ENCODE measurements at places on chromosomes 7 and 10. TPM values are rescaled to one million over a fixed set of nuclear protein-coding genes. Genes with fewer than 3 reads are reported as not detected.

Gene CC2D2B
- total RNA-seq = 2.9 TPM

Gene ANKRD30A
- total RNA-seq = not detected

Gene VIM
- 477 TPM for total RNA-seq

Gene HOXA11
- not detected for total RNA-seq

Gene ASB10
- total RNA-seq = not detected

Gene C10orf90
- total RNA-seq = 0.20 TPM

Gene TMEM196
- total RNA-seq = not detected

Gene MBLAC1
- total RNA-seq = 4.3 TPM

Gene FAM25A
- not detected for total RNA-seq

Gene MBL2
- 0.12 TPM for total RNA-seq

GRCh38 chr7:3204526-3204925 lies 96.5 kb upstream of the SDK1 start:
- DNase-seq = no peak

DNA sequence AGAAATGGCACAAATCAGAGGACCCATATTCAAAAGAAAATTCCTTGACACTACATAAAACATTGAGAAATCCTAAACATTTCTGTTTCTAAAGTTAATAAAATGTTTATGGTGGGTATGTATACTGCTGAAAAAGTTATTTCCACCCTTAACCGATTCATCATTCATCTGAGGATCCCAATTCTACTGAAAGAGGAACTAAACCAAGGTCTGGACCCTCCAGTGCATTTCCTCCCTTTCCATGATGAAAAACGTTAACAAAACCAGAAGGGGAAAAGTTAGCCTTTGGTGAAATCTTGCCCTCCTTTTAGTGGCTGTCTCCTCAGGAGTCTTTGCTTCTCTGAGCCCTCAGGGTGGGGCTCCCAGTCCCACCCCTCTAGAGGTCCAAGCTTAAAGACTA lies 144.5 kb upstream of the ASAH2 start:
- DNase-seq = no peak

DNA sequence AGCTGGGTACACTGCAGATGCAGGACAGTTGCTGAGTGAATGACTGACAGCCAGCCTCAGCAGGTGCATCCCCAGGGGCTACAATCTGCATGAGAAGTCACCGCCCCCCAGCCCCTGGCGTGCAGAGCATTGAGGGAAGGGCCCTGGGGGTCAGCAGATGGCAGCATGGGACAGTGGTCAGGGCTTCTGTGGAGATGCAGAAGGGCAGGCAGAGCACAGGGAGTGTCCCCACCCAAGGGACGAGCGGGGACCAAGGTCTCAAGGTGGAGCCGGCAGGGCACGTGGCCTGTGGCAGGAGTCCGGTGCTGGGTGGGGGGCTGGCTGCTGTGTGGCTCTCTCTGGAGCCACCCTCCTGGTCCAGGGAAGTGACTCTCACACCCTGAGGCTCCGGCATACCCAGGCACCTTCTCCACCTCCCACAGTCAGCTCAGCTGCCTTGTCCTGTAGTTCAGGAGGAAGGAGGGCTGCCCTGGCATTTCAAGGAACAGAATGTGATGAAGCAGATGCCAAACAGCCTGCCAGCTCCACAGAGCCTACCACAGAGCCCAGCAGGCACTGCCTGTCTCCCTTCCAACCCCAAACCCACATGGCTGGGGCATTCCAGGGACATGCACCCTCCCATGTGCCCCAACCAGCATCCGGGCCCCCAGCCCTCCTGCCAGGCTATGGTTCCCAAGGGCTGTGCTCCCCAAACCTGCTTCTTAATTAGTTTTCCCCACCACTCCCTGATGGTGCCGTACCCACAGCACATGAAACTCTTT lies 114.5 kb downstream of the TMEM130 start:
- DNase-seq = no peak

DNA sequence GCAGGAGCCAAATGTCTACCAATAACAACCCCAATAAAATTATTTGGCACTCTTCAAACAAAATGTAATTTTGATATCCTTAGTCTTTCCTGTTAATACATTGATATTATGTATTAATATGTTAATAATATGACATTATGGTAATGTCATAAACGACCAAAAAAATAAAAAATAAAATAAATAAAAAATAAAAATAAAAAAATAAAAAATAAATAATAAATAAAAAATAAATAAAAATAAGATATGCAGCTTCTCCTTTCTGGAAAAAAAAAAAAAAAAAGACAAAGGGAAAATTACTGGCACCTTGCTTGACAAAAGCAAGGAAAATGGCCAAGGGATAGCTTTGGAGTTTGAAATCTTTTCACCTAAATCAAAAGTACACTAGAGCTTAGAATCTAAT lies 168.5 kb downstream of the PPP1R17 start:
- DNase-seq = no peak

- DNase-seq = no peak
Measured at GRCh38 chr7:130872756-130873448, 138.9 kb upstream of the KLF14 start.

DNA sequence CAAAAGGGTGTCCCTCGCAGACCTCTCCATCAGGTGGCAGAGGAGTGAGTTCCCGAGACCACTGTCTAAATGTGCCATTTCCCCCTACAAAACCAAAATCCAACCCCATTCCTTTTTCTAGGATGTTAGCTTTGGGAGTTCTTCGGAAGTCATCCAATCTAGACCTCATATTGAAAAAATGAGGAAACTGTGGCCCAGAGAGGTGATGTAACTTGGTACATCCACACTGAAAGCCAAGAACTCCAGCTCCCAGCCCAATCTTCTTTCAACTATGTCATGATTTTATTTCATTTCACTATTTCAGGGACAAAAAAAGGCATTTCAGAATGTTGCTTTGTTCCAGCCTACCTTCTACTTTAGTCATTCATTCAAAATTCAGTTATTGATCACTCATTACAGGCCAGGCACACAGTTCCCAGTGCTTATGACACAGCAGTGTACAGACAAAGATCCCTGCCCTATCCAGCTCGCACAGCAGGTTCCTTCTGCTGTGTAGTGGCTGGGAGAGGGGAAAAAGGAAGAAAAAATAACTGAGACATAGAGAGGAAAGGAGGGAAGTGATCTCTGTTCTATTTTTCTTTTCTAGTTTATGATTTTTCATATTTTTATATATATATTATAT lies 35.8 kb downstream of the SCRN1 start:
- DNase-seq = no peak

- DNase-seq = no peak
Measured at GRCh38 chr7:80309971-80310549, 175.4 kb downstream of the GNAI1 start.

- no peak for DNase-seq
Measured at GRCh38 chr7:159076333-159076732, 68.3 kb downstream of the VIPR2 start.

DNA sequence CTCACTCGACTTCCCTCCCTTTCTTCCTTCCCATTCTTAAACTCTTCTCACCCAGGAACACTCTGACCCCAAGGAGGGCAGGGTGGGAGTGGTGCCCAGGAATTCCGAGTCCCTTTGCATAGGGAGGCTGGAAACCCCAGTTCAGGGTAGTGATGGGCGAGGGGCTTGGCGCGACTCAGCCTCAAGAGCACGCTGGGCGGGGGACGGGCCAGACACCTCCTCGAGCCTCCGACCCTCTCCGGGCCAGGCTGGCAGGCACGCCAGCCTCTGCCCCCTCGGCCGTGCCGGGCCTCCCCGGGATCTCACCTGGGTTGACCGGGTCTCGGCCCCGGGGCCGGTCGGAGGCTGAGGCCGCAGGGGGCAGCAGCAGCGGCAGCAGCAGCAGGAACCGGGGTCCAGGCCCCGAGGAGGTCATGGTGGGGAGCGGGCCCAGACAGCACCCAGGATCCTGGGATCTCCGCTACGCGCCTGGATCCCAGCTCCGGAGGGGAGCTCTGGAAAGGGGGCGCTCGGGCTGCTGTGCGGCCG lies 457 bp downstream of the PLOD3 start:
- DNase-seq = no peak

DNA sequence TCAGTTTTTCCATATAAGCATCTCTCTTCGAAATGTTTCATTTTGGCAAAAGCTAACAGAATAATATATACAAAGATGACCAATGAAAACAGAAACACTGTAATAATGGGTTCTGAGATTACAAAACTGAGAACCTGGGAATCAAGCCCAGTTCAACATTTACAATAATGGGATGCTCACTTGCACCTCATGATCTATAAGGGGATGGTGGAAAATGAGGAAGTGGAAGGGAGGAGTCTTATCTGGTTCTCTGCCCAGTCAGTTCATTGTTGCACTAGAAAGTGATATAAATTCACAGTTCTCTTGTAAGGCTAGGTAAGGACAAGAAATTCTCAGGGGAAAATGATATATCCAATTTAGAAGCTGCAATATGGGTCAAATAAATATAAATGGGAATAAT lies 31.7 kb upstream of the RHOBTB1 start:
- no peak for DNase-seq

DNA sequence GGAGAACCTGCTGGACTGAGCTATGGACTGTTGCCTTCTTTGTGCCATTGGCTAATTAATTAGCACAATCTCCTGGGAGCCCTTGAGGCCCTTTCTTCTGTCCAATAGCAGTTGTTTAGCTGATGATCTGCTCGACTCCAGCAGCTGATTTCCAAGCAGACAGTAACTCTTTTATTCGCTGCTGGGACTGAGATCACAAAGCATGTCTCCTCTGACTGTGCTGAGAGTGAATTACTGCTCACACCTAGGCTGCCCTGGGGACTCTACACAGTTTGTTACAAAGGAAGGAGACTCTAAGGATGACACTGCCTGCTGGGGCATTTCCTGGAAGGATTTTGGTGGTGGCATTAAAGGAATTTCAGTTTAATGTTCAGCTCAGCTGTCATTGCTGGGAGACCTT lies 31.4 kb downstream of the CASP7 start:
- no peak for DNase-seq

GRCh38 chr7:12269100-12269895 lies 58.2 kb downstream of the TMEM106B start:
- no peak for DNase-seq

GRCh38 chr10:28996947-28997551 lies 291.8 kb upstream of the LYZL1 start:
- no peak for DNase-seq

GRCh38 chr10:3568392-3568791 lies 216.6 kb downstream of the KLF6 start:
- DNase-seq = no peak

GRCh38 chr7:133301444-133301843 lies 48.6 kb downstream of the EXOC4 start:
- DNase-seq = no peak

DNA sequence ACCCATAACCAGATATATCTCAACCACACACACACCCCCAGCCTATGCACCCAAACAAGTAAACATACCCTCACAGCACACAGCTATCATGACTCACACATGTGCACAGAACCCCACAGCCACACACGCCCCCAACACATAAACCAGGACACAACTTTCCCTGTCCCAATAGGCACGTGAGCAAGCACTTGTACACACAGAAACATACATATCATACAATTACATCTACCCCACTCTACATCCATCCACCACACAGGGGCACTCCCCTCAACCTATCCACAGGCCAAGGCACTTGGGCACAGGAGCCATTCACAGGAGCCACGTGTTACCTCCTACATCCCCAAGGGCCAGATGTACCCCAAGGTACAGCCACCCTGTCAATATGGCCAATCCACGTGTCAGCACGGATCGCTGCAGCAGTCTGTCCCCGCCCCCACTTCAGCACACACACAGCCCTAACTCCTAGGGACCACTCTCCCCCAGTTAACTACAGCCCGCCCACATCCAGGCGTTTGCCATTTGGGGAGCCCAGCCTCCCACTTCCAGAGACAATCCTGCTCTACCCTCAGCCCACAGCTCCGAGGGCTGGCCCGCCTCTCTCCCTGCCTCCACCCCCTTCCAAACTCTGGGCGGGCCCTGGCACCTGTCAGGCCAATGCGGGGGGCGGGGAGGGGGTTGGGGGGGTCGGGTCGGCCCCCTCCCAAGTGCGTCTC lies 163.5 kb downstream of the SH3PXD2A start:
- no peak for DNase-seq

GRCh38 chr7:148104136-148104716 lies 486.3 kb upstream of the C7orf33 start:
- no peak for DNase-seq

DNA sequence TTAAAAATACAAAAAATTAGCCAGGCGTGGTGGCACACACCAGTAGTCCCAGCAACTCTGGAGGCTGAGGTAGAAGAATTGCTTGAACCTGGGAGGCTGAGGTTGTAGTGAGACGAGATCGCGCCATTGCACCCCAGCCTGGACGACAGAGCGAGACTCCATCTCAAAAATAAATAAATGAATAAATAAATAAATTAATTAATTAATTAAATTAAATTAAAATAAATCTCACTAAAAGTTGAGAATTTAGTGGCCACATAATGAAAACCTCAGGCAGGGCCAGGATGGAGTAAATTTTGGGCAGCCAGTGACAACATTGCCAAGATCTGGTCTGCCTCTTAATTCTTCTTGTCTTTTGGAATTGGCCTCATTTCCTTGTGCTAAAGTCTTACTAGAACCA lies 187.5 kb upstream of the FEZF1 start:
- DNase-seq = no peak

DNA sequence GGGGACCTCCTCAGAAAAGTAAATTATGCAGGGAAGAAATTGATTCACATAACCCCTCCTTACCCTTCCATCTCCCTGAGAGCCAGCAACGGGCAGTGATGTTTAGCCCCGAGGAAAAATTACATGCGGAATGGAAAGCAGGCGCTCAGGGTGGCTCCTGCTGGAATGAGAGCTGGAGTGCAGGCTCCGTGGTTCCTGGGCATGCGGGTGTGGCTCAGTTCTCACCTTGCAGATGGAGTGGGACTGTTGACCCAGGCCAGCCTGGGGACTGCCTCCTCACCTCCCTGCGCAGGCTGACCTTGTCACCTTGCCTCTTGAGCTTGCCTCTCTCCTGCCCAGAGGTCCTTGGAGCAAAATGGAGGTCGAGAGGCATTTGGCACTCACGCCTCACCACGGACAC lies 83.3 kb upstream of the PPIF start:
- DNase-seq = no peak

- no peak for DNase-seq
Measured at GRCh38 chr7:101174322-101174854, 5.7 kb downstream of the NAT16 start.

- DNase-seq = no peak
Measured at GRCh38 chr10:35300063-35300699, 36.1 kb upstream of the CCNY start.

- no peak for DNase-seq
Measured at GRCh38 chr10:72173262-72173618, 42.6 kb upstream of the ANAPC16 start.

DNA sequence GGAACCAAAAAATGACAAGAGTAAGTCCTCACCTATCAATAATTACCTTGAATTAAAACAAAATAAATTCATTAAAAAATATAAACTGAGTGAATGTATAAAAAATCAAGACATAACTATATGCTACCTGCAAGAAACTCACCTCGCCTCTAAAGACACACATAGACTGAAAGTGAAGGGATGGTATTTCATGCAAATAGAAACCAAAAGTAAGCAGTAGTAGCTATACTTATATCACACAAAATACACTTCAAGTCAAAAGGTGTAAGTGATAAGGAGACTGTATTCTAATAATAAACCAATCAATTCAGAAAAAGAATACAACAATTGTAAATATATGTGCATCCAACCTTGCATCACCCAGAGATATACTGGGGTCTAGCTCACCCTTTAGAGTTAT lies 332.6 kb downstream of the SH2D4B start:
- DNase-seq = no peak

GRCh38 chr10:102738692-102739121 lies 5.0 kb upstream of the WBP1L start:
- no peak for DNase-seq

- no peak for DNase-seq
Measured at GRCh38 chr10:122632031-122632430, 67.6 kb downstream of the C10orf120 start.
